Mucosa of gallbladder (tissue), 1 donor: ENCODE measurements at places on chromosomes 4 and X.

- no peak for DNase-seq
Observed at GRCh38 chr4:13371048-13371447, 113.1 kb downstream of the RAB28 start.

GRCh38 chr4:36198068-36198808, 46.1 kb downstream of the ARAP2 start:
- DNase-seq: no peak

DNA sequence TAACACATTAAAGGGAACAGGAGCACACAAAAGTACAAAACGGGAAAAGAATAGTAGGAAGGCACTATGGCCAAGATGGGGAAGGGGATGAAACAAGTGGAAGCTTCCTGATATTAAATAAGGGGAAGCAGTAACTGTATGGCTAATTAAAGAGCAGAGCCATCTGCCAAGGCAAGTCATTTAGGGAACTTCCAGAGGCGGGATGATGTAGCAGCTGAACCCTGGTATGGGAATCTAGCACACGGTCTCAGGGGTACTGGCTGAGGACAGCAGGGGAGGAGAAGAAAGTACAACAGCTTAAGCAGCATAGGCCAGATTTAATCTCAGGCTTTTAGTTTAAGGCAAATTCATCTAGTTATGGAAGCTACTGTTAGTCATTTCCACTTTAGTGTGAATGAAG, 59.1 kb downstream of the IGFBP7 start:
- no peak for DNase-seq

DNA sequence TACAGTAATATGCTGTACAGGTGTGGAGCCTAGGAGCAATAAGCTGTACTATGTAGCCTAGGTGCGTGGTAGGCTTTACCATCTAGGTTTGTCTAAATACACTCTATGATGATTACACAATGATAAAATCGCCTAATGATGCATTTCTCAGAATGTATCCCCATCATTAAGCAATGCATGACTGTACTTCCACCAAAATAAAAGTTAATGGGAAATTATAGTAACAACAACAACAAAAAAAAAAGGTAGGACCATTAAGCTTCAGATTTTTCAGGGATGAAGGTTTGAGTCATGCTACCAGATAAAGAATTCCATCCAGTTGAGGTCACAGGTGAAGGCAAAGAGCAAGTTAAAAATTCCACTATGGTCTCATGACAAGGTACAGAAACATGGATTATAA, 68.2 kb downstream of the MAGEA10 start:
- no peak for DNase-seq

DNA sequence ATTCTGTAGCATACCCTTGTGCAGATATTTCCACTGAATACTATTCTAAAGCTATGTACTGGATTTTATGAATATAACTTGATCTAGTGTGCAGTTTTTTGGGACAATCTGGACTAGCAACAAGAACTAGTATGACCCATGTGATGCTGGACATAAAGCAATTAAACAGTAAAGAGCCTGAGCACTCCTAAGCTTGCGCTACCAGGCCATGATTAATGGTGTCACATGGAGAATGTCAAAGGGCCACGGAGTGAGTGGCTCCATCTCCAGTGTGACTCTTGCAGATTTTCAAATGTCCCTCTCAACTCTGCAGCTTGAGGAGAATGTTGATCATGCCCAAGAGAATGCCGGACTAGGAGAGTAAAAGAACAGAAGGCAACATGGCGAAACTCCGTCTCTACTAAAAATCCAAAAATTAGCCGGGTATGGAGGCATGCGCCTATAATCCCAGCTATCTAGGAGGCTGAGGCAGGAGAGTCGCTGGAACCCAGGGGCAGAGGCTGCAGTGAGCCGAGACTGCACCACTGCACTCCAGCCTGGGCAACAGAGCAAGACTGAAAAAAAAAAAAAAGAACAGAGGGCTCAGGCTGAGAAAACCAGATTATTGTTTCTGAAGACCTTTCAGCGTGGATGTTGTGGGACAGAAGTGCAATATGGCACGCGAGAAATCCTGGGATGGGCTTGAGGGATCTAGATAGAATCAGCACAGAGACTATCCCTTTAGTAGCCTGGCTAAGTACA, 45.0 kb downstream of the TIGD2 start:
- no peak for DNase-seq

DNA sequence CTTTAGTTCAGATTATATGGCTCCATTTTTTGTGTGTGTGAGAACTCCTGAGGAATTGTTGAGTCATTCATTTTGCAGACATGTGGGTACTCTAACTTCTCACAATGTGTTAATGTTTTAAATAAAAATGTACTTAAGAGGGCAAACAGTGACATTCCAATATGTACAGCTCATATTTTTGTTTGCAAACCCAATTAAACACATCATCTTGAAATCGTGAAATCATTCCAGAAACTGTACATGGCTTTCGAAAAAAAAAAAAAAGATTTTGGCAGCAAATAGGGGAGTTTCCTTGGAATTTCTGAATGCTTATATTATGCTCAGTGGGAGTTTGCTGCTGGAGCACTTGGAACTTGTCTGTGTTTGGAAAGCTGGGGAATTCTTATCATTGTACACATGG, 85.0 kb downstream of the HPGD start:
- DNase-seq: no peak

DNA sequence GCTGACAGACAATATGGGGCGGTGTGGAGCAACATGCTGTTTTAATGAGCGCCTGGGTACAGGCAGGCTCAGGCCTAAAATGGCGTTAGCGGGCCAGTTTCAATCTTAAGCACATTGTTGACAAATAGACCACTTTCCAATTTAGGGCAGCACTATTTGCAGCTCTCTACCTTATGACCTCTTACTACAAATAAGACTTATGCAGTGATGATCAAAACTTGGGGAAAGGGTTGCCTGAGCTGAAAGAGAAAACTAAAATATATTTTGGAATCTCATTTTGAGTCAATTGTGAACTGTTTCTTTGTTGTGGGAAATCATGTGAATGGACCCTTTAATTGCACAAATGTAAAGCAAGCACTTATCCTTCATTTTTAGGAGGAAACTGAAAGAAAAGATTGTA, 25.5 kb upstream of the GPAT3 start:
- no peak for DNase-seq

- no peak for DNase-seq
Observed at GRCh38 chr4:140448830-140449229, 21.4 kb upstream of the CLGN start.

GRCh38 chr4:1512738-1513660, 106.8 kb upstream of the NKX1-1 start:
- DNase-seq: peak; percentile 16

GRCh38 chr4:73181231-73181630, 77.4 kb downstream of the ANKRD17 start:
- no peak for DNase-seq

DNA sequence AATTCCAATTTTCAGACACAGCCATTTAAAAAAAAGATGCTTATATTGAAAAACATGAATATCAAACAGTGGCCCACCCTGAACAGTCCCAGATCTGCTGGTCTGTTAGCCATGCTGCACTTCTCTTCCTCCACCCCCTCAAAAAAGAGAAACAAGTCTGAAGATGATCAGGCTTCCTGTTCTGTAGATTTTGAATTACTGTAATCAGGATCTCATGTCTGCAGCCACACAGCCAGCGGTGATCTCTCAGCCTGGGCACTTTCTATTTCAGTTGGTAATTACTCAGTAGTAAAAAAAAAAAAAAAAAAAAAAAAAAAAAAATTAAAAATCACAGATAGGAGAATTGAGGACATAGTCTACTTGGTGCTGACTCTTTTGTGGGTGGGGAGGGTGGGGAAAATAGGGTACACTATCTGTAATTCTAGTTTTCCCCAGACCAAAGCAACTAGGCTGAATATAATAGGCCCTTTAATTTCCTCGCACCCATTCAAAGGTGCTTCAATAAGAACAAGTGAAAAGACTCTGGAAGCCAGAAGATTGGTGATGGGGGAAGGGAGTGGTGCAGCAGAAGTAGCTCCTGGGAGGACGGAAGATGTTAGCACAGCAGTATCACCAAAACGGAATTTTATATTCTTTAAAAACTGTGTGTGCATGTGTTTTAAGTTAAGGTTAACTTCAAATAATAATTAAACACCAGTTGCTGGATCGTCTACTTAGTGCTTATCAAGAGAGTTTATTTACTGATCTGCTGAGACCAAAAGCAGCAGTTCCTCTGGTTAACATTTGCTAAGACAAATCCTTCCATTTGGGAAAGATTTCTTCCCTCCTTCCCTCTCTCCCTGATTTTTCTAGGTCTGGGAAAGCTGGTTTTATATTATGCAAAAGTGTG, 47.0 kb downstream of the SPRY1 start:
- DNase-seq: no peak

DNA sequence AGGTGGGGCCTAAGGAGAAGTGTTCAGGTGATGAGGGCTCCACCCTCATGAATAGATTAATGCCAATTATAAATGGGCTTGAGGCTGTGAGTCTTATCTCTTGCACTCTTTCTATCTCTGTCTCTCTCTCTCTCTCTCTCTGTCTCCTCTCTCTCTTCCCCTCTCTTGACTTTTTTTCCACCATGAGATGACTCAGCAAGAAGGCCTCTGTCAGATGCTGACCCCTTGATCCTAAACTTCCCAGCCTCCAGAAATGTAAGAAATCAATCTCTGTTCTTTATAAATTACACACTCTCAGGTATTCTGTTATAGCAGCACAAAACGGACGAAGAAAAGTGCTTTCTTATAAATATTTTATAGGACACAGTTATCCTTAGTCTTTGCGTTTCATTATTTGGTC, 184.9 kb upstream of the PCDH7 start:
- DNase-seq: no peak

DNA sequence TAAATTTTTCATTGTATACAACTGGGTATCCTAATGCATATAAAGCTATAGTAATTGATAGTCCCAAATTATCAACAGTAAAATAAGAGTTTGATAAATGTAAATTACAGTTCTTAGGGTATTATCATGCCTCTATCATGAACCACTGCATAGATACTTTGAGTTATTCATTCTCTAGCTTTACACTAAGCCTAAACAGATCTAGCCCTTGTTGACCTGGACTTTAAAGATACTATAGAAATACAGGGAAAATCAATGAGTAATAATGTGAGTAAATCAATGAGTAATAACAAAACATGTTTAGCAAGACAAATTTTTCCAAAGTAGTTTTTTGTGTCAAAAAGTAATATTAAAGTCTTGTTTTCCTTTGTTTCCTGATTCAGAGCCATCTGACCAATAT, 228.4 kb downstream of the SCFD2 start:
- no peak for DNase-seq

DNA sequence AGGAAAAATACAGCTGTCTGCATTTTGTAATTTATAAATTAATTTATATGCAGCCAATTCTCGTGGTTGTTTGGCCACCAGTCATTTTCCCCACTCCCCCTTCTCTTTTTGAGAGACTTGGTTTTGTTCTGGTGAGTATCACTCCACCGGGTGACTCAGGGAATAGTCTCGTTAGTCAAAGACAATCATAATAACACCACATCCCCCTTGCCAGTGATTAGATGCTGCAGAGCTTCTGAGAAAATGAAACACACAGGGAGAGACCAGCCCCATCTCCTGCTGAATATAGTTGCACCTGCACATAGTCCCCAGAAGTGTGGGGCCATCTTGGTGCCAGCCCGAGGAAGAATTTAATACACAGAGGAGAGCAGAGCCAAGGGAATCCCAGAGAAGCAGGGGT, 8.0 kb upstream of the FNIP2 start:
- no peak for DNase-seq

DNA sequence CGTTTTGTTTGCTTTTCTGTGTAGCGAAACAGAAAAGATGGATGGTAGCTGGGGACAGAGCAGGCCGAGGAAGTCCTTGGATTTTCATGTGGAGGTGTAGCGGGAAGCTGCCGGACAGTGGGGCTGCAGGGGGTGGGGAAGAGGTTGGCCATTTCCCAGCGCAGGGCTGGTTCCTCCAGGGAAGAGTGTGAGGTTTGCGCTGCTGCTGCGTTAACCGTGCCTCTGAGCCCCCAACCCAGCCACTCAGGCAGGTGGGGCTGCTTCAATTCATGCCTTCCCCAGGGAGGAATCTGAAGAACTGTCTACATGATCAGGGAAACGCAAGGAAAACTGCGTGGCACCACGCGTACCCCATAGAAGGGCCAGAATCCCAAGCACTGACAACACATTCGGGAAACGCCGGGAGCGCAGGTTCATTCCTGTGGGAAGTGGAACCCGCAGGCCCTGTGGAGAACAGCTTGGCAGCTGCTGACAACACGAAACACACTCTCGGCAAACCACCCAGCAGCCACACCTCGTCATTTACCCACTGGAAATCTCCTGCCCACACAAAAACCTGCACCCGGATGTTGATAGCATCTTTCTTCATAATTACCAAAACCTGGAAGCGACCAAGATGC, 57.7 kb downstream of the PCGF3 start:
- DNase-seq: no peak

- DNase-seq: no peak
Observed at GRCh38 chr4:118983831-118984230, 95.2 kb downstream of the SYNPO2 start.

DNA sequence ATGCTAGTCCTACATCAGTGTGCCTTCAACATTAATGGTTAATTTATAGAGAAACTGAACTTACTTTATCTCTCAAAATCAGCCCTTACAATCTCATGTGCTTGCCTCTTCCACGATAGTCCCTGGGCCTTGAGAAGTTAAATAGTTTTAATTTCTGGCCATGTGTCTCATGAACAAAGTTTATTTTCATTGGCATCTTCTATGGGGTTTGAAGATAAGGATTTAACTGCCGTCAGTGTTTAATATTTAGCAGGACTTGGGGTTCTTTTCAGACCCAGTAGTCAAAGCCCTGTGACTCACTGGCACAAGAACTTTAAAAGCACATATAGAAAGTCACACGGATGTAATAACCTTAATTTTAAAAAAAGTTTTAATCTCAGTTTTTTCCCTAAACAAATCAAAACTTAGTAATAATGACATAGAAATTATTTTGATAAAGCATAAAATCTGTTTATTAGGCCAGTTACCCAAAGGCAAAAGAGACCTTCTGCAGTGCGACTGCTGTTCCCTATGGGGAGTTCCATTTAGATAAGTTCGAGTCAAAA, 10.1 kb upstream of the MPP1 start:
- DNase-seq: no peak

GRCh38 chr4:172173206-172173605, 360.0 kb downstream of the GALNTL6 start:
- DNase-seq: no peak

DNA sequence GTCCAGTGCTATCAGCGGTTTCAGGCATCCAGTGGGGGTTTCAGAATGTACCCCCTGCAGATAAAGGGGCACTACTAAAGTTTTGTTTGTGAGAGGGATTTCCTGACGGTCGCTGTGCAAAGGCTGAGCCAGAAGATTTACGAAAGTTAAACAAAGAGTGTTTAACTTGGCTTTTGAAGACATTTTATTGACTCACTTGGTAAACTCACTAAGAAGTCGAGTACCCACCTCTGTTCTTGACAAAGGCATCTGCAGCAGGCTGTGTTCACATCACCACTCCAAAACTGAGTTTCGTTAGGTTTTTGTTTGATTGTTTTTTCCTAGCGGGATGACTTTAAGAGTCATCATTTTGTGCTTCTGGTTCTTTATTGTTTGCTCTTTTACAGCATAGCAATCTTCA, 143.9 kb upstream of the TBL1X start:
- DNase-seq: no peak
